BJ (cell line): ENCODE measurements at places on chromosomes 2 and 18.

- DNase-seq, result no peak
These were observed 641.9 kb downstream of the SLC4A3 start for GRCh38 chr2:220269367-220269766.

DNA sequence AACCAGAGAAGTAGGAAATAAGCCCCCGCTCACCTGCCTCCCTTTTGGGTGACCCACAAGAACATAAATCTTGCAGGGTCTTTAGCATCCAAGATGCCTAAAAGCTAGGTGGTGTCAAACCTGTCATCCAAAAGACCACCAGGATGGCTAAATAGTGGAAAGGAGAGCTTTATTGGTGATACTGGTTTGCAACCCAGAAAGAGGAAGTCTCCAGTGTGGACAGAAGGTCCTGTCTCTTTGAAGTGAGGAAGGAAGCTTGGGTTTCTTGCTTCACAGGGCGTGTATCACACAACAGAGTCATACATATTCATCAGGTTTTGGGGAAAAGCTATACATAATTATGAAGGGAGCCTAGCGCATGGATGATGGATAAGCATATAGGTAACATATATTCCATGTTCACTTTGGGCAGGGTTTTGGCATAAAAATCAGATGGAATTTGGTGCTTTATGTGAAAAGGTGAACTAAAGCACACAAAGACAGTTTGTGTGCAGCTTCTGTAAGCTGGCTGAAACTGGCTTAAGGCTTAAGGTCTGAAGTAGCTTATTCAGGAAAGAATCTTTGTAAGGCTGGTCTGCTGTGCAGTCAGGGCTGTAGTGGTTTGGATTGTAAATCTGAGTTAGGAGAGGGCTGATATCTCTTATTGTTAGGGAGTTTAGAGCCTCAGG, 102.2 kb upstream of the MSH2 start:
- no peak for DNase-seq

DNA sequence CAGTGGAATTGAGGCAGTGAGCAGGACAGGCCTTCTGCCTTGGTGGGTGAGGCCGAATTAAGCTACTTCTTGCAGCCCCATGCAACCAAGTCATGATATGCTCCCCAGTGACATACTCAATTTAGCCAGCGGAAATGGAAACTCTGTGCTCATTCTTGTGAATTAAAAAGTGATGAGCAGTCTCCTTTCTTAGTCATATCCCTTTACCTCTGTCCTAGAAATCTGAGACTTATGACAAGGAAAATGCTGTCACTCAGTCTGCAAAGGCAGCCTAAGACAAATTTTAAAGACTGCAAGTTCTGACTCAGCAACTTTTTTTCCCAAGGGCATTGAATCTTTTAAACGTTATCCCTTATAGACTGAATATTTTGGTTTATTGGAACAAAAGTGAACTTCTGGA, 218.2 kb downstream of the SH3BP4 start:
- peak; percentile 22 for DNase-seq

DNA sequence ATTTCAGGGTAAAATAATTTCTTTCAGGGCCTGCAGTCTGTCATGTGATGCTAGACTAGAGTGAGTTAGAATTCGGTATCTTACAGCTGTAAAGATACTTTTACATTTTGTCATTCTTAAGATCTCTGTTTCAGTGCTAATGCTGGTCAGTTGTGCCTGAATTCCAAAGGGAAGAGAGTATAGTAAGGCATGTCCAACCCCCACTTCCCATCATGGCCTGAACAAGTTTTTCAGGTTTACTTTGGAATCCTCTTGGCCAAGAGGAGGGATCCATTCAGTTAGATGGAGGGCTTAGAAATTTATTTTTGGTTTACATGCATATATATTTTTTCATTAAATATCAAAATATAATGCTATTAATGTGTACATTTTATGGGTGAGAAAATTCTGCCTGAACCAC, 596.6 kb downstream of the XIRP2 start:
- no peak for DNase-seq

- peak; percentile 94 for DNase-seq
These were observed 318.7 kb upstream of the NCKAP5 start for GRCh38 chr2:133886735-133887675.

GRCh38 chr2:112692495-112692911, 28.3 kb upstream of the NT5DC4 start:
- DNase-seq, result peak; percentile 81

DNA sequence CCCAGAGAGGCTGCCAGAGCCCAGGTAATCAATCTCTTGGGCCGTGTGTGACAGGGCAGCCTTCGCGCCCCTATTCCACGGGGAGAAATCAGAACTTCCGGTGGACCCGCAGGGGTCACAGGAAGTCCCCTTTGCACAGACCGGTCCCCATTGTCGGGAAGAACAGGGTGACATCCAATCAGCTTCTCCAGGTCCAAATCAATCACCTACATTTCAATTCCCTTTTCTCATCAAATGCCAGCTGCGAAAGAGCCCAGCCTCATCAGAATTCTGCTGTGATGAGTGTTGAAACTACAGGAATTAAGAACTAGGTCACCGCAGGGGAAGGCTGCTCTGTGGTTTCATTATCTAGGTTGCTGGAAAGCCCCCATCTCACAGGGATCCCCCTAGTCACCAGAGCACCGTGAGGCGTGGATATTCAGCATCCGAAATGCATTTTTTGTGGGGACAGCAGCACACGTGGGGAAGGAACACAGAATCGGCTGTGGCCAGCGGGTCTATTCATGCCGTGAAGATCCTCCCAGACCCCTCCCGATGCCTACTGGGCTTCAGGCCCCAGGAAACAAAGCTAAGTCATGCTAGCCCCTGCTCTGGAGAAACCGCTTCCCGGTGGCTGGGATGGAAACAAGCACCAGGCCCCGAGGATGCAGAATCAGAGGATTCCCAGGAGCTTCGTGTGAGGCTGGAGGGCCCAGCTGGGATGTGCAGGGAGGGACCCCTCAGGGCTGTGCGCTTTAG, 193.7 kb upstream of the ID2 start:
- no peak for DNase-seq

DNA sequence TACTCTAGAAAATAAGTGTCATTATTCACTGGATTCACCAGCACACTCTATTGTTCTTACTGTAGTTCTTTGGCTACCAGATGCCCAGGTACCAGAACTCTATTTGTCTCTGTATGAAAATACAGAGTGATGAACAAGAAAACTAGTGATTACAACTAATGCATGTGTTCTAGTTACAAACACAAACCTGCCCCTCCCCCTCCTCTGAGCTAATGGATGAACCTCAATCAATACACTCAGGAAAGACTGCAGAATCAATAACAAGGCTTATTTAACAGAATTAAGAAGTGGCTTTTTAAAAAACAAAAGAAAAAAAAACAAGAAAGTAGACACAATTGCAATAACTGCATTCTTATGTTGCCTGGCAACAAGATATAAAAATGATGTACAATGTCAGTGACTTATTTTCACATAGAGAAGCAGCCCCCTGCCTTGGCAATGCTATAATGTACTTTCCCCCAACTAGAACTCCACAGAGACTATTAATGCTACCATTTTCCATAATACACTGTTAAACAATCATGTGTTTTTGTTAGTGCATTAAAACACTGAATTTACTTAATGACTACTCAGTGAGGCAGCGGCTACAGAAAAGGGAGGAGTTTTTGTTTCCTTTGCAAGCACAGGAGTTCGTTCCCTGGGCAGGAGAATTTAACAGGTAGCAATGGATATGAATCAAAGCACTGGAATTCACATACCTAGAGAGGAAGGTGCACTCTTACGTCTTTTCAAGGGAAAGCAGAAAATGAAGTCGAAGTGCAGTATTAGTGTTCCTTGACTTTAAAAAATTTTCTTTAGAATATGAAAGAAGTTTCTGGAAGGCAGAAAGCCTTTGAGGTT, 318.8 kb upstream of the REV1 start:
- DNase-seq, result no peak

- DNase-seq, result no peak
These were observed 113.3 kb upstream of the ACVR1C start for GRCh38 chr2:157741819-157742484.

DNA sequence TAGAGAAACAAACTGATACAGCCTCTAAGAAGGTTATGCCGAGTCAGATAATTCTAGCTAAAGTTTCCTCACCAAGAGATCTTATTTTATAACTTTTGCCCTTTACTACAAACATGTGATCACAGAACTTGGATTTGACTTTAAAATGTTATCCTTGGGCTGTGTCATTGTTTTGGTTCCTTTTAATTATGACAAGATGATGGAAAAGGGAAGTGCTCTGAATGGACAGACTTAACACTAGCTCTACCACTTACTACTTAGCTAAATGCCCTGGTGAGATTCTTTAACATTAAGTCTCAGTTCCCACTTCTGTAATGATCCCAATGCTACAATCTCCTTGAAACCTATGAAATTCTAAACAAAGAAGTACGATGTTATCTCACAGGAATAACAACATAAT, 69.9 kb downstream of the RTTN start:
- DNase-seq, result no peak

GRCh38 chr2:162925595-162925994, 87.0 kb upstream of the KCNH7 start:
- no peak for DNase-seq

DNA sequence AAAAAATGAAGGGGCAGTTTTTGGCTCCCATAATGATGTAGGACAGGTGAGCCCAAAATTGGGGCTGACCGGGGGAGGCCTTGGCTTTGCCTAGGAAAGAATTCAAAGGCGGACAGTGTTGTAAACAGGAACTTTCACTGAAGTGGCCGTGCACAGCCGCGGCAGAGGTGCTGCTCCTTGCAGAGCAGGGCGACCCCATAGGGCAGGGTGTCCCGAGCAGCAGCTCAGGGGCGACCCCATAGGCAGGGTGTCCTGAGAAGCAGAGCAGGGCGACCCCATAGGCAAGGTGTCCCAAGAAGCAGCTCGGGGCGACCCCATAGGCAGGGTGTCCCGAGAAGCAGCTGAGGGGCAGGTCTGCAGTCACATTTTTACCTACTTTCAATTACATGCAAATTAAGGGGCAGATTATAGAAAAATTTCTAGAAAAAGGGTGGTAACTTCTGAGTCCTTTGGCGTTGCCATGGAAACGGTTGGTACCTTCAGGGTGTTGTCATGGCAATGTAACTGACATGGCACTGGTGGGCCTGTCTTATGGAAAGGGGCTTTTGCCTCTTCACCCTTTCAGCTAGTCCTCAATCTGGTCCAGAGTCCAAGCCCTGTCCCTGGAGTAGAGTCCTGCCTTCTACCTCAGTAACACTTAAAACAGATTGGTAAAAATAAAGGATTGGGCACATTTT, 134.5 kb downstream of the FBXO15 start:
- no peak for DNase-seq

- no peak for DNase-seq
These were observed 141.7 kb downstream of the SH3RF3 start for GRCh38 chr2:109270505-109271312.

DNA sequence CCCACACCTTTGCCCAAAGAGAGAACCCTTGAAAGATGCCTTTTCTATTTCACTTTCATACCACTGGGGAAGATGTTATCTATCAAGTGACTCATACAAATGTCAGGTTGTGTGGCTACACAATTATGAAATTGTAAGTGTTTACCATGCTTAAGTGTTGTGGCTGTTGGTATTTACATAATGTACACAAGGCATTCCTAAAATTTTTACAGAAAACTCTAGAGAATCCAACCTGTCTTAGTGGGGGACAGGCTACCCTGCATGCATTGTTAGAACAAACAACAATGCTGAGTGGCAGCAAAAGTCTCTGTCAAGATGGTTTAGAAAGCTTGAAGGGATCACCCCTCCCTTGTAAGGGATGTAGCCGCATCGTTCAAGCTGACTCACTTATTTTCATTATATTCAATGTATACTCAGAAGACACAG, 5.5 kb upstream of the MGAT4A start:
- DNase-seq, result no peak

GRCh38 chr2:160457588-160457987, 36.0 kb downstream of the RBMS1 start:
- DNase-seq, result no peak

- no peak for DNase-seq
These were observed 20.4 kb downstream of the MBP start for GRCh38 chr18:77111951-77112746.

- DNase-seq, result no peak
These were observed 71.5 kb downstream of the RAB31 start for GRCh38 chr18:9779630-9780029.

DNA sequence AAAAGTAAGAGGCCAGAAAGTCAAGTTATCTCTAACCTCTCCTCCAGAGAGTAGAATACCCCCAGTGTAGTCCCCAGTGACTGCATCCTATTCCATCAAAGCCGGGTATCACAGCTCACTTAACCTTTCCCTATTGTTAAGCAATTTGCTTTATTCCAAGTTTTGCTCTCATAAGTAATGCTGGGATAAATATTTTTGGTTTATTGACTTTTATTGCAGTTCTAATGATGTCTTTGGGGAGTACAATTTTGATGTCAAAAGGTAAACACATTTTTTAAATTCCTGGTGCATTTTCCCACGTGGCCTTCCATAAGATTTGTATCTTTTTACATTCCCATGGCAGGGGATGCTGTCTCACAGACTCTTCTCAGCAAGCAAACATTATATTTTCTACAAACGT, 43.3 kb downstream of the CMPK2 start:
- DNase-seq, result peak; percentile 13

DNA sequence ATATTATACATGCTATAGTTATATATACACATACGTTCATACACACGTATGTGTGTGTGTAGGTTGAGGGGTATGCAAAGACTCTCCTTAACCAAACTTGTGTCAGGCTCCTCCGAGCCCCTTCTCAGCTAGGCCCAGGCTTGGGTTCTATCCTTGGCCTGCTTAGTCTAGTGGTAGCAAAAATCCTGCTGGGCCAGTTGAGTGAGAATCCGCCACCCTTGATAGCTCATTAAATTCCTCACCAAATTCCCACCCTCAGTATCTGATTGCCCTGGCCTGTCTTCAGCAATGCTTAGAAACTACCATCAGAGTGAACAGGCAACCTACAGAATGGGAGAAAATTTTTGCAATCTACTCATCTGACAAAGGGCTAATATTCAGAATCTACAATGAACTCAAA, 126.5 kb downstream of the TSN start:
- no peak for DNase-seq

GRCh38 chr18:75107196-75107930, 101.6 kb downstream of the PTGR3 start:
- DNase-seq, result no peak

GRCh38 chr2:123853161-123853560, 171.9 kb upstream of the CNTNAP5 start:
- DNase-seq, result no peak

GRCh38 chr2:74725287-74725686, 71.2 kb downstream of the SEMA4F start:
- DNase-seq, result no peak

DNA sequence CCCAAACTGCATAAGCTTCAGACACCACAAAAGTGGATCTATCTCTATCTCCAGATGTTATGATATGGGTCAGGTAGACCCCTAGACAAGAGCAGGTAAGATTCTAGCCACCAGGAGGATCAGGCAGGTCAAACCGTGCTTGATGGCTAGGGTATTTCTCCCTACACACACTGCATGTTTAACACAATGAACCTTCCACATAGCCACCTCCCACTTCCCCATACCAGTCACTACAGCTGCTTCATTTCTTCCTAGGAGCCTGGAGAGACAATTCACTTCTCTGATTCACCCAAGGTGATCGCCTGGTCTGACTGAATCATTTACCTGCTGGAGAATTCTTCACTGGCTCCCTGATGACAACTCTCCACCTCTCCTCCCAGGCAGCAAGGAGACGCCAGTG, 66.0 kb upstream of the MYCN start:
- DNase-seq, result no peak

- no peak for DNase-seq
These were observed 684.6 kb upstream of the ID2 start for GRCh38 chr2:7997279-7997678.

- DNase-seq, result no peak
These were observed 233.7 kb downstream of the METTL4 start for GRCh38 chr18:2337552-2338141.

GRCh38 chr18:38186491-38186890, 620.9 kb upstream of the CELF4 start:
- DNase-seq, result no peak
